ENCODE measurements at places on chromosomes 1 and 21.

DNA sequence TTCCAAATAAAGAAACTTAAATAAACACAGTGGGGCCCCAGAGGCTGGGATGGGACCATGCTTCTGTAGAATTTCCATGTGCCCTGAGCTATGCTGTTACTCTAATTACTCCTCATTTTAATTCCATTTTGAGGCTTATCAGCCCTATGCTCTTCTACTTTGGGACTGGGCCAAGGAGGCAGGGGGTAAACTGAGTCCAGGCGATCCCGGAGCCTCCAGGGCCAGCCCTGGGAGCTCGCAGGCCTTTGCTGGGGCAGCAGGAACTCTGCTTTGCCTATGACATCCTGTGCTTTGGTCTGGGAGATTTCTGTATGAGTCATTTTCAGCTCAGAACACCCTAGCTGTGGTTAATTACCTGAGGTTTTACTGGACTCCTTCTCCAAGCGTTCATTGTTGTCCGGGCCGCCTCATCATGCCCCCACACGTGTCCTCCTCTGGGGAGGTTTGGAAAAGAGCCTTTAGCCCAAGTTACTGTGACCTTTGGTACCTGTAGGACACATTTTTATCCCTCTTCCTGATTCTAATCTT, 95.7 kb downstream of the RHOU start:
- no peak for DNase-seq

DNA sequence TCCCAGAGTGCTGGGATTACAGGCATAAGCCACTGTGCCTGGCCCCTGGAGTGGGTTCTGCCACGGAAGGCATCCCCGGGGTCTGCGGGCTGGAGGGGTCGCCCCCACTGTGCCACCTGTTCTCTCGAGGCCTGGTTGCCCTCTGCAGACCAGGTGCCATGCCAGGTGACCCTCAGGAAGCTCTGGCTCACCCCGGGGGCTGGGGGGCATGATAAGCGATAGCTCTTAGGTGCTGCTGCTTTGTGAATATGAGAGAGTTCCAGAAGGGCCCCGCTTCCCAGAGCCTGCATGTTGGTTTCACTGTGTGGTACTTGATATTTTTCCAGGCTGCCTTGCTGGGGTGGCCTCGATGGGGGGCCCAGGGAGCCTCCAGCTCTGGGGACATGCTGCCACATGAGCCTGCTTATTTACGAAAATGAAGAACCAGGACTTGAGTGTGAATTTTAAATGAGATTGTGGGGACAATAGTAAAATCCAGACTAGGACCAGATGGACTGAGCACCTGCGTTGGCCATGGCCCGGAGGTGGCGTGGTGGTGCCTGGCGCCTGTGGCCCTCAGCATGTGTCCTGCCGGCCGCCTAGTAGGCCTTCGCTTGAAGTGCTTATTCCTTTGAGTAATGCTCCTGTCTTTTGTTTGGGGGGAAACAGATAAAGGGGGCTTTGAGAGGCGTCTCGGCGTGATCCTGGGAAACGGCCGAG, 7.3 kb downstream of the SKI start:
- DNase-seq = no peak

DNA sequence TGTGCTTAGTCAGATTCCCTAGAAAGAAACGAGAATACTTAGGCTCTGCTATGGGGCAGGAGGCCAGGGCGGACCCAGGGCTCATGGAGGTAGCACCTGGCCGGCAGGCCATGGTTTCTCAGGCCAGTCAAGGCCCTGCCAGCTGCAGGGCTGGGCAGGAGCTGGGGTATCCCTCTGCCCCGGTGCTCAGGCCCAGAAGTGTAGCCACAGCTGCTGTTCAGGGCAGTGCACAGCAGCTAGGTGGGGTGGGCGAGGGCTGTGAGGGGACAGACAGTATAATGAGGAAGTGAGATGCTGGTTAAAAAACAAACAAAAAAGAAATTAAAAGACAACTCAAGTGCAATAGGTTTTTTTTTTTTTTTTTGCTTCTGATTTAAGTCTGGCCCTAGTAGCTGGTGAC, 34.0 kb upstream of the EDN2 start:
- DNase-seq = no peak

- DNase-seq = no peak
These were observed 1.3 kb downstream of the NEK7 start for GRCh38 chr1:198157847-198158725.

- DNase-seq = no peak
These were observed 729.6 kb upstream of the PTBP2 start for GRCh38 chr1:95991787-95992520.

DNA sequence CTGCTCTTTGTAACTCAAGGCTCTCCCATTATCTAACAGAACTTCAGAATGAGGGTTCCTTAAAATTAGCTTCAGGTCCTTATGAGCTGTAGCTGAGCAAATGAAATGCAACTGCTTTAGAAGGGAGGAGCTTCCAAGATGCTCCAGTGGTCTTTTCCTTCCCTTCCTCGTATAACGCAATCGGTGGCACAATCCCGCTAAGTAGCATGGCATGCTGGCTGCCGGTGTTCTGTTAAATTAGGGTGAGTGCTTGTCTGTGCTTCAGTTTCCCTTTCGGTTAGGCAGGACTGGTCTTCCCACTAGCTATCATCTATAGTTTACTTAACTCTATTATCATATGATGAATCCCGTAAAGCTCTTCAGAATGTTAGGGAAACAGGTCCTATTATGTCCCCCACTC, 917 bp downstream of the KIAA0040 start:
- DNase-seq = no peak

DNA sequence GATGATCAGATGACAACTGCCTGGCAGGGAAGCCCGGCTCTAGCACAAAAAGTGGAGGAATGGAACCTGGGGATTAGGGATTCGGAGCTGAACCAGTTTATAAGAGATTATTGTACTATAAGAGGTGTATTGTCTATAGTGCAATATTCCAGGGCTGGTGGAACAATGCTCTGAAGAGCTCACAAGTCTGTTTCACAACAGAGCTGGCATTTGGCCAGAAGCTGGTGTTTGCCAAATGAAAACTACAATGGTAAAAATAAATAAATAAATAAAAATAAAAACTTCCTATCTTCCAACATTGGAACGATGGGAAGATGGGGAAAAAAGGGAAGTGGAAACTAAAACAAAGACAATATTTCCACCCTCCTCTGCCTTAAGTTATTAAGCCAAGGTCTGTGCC, 73.5 kb downstream of the CHODL start:
- DNase-seq = no peak

GRCh38 chr21:44552681-44553080, 1.4 kb upstream of the KRTAP10-2 start:
- no peak for DNase-seq

- DNase-seq = no peak
These were observed 11.3 kb downstream of the MAP7D1 start for GRCh38 chr1:36166938-36167905.

DNA sequence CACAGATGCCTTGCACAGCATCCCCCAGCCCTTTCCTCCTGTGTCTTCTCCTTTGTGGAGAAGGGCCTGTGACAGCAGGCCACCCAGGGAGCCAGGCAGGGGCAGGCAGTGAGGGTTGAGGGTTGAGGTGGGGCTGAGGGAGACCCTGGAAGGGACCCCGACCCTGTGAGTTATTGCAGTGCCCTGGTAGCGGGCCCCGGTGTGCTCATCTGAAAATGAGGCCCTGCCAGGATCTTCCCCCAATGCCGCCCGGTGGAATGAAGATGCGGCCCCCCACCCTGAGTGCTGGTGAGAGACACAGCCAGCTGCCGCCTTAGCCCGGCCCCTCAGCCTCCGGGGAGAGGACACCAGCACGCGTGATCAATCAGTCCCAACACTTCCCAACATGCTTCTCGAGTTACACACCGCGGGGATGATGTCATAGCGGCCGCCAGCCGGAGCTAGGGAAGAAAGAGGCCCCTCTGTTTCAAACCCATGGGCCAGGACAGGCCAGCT, 36.2 kb upstream of the ACTRT2 start:
- no peak for DNase-seq

- DNase-seq = no peak
These were observed 77.6 kb upstream of the CD34 start for GRCh38 chr1:207988326-207989165.

GRCh38 chr1:211697356-211697755, 21.9 kb upstream of the NEK2 start:
- DNase-seq = no peak

- no peak for DNase-seq
These were observed 5.1 kb downstream of the AGRN start for GRCh38 chr1:1024771-1025699.

GRCh38 chr1:96538111-96538641, 183.4 kb upstream of the PTBP2 start:
- DNase-seq = no peak

- DNase-seq = no peak
These were observed 32.6 kb upstream of the CCDC190 start for GRCh38 chr1:162893612-162893908.

DNA sequence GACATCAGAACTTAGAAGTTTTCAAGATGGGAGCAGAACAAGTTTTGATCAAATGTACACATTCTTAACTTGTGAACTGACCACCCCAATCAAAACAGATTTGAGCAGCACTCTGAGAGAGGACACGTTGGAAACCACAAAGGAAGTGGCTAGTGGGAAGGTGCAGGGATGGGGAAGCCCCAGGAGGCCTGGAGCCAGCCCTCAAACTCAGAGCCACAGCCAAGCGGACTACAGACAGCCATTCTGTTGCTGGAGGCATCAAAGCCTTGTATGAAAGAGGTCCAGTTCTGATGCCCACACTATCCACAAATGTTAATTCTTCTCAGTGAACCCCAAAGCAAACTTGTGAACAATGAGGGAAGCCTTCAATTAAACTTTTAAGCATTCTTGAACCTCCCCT, 143.6 kb upstream of the RAB4A start:
- no peak for DNase-seq

GRCh38 chr1:162856260-162856659, 4.7 kb downstream of the CCDC190 start:
- no peak for DNase-seq

DNA sequence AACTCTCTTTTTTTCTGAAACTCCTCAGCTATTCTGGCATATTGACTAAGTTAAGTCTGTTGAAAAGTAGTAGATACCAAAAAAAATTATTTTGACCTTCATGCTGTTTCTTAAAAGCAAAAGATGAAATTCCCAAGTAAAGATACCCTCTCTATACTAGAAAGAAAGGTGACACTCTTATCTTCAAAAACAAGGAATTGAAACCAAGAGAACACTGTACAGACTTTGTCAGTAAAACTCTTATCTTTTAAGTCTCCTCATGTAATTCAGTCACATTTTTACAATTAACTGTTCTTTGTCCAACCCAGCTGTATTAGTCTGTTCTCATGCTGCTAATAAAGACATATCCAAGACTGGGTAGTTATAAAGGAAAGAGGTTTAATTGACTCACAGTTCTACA, 496.2 kb downstream of the LTN1 start:
- no peak for DNase-seq

DNA sequence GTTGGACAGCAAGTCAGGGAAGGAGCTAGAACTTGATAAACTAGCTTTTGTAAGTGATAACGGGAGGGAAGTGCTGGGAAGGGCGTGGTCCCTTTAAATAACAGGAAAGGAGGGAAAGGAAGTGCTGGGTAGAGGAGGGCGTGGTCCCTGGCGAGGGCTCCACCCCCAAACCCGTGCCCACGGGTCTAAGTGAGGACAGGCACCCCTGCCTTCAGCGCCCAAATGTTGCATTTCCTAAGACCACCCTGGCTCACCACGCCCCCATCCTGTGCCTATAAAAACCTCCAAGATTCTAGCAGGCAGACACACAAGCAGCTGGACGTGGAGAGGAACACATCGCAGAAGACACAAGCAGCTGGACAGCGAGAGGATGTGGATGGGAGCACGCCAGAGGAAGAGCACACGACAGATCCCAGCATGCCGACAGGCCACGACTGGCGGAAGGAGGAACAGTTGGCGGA, 58.5 kb downstream of the PALMD start:
- no peak for DNase-seq

DNA sequence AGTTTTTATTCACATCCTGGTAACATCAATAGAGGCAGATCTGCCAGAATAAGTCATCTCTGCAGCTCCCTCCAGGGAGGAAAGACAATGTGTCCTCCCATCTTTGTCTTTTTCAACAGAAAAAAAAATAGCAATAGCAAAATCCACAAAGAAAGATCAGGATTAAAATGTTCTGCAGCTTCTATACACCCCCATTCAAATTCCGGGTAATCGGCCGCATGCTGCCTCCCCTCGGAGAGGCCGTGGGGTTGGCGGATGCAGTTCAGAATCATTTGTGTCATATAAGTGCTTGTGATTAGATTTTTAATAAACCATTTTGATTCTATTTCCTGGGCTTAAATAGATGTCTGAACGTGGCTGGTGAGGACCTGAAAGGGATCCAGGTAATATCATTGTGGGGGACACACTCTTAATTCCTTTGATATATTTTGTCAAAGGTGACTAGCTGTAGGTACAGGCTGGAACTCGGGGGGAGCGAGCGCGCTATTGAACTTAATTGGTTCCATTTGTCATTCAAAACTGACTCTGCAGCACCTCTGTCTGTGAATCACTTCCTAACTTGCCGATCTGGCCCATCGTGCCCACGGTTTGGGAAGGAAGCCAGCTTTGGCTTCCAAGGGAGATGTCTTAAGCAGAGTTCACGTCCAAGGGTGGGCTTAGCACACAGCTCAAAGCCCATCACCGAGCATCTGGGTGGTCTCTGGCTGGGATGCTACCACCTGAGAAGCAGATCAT, 85.6 kb upstream of the ARHGEF16 start:
- DNase-seq = no peak

DNA sequence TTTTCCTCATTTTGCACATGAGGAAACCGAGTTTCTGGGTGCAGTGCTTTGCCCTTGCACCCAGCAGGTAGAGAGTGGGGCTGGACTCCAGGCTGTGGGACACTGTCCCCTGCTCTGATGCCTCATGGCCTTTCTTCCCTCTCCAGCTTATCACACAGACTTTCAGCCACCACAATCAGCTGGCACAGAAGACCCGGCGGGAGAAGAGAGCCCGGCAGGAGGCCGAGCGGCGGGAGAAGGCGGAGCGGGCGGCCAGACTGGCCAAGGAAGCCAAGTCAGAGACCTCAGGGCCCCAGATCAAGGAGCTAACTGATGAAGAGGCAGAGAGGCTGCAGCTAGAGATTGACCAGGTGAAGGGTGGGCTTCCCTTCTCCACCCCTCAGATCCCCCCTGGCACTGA, 19.0 kb downstream of the KDF1 start:
- no peak for DNase-seq

GRCh38 chr1:218409946-218410510, 64.9 kb downstream of the TGFB2 start:
- DNase-seq = no peak

All from left renal cortex interstitium (tissue), 4 donors.